ENCODE measurements at places on chromosomes 3 and 15.

- DNase-seq = no peak
Measured at GRCh38 chr15:51768018-51768417, 16.6 kb downstream of the TMOD2 start.

GRCh38 chr3:157865352-157866000, 240.7 kb downstream of the SHOX2 start:
- DNase-seq = no peak

- peak; percentile 21 for DNase-seq
Measured at GRCh38 chr3:46926871-46927717, 49.5 kb downstream of the CCDC12 start.

- DNase-seq = no peak
Measured at GRCh38 chr15:42133886-42134502, 22.4 kb downstream of the PLA2G4F start.

GRCh38 chr3:175404621-175405020, 545.5 kb downstream of the NAALADL2 start:
- DNase-seq = no peak

GRCh38 chr15:26382444-26383072, 390.3 kb downstream of the GABRB3 start:
- DNase-seq = no peak

- DNase-seq = no peak
Measured at GRCh38 chr15:50440932-50441331, 16.7 kb downstream of the USP8 start.

GRCh38 chr3:13319564-13320220, 100.4 kb downstream of the NUP210 start:
- DNase-seq = no peak

- no peak for DNase-seq
Measured at GRCh38 chr3:127783642-127784160, 38.6 kb downstream of the MGLL start.

GRCh38 chr15:78266229-78266628, 1.9 kb downstream of the DNAJA4 start:
- no peak for DNase-seq

DNA sequence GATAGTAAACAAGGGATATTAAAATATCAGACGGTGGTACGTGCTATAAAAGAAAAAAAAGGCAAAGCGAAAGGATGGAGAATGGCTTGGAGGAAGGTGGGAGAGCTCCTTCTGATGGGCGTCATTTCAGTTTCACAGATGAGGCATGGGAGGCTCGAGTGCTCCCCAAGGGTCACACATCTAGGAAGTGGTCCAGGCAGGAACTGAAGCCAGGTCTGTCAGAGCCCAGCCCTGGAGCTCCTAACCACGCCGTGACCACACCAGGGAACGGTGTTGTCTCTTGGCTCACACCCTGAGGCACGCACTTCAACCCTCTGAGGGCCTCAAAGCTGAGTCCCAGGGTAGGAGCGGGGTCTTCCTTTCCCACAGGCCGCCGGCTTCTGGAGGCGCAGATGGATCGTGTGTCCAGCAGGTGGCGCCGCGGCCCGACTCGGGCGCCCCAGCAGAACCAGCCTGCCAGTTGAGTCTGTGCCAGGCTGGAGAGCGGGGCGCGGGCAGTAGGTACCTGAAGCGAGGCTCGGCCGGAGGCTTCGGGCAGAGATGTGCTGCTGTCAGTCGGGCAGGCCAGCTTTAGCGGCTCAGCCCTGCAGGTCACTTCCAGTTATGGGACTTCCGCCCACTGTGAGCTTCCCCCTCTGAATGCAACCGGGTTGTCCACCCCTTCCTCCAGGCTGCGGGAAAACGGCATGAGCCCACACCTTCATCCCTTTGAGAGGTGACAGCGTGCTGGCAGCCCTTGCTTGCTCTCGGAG, 68.1 kb downstream of the SLC6A1 start:
- DNase-seq = peak; percentile 51

DNA sequence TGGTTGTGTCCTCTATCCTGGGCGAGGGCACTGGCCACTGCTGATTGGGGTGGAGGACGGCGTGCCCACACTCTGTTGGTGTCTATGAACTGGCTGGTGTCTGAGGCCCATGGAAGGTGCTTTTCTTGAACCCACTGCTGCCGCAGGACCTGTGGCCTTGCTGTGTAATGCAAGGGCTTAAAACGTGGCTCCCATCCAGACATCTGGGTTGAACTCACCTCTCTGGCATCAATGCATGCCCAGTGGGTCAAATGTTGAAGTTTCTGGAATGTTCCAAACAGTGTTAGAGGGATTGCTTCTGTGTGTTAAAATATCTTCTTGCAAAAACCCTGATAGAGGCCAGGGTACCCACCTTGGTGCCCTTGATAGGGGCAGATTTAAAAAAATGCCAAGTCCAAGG, 42.6 kb downstream of the FAM3D start:
- DNase-seq = no peak

DNA sequence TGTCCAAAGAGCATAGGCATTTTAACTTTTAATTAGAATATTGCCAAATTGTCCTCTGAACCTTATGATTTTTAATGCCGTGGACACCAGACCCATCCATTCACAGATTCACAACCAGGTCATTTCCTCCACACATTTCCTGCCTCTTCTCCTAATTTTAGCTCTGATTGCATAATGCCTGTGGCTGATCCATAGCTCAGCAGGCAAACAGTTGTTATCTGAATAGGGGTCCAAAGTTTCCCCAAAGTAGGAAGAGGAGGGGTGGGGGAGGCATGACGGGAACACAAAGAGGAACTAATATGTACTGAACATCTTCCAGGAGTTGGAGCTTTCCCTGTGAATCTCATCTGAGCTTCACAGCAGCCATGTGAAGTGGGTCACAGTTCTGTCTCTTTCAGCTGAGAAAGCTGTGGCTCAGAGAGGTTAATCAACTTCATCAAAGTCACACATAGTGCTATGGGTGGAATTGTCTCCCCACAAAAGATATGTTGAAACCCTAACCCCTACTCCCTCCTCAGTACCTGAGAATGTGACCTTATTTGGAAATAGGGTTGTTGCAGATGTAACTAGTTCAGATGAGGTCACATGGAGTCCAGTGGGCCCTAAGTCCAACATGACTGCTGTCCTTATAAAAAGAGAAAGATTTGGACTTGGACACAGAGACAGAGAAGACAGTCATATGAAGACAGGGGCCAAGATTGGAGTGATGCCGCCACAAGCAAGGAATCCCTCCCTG, 106.7 kb upstream of the AGBL1 start:
- DNase-seq = no peak

DNA sequence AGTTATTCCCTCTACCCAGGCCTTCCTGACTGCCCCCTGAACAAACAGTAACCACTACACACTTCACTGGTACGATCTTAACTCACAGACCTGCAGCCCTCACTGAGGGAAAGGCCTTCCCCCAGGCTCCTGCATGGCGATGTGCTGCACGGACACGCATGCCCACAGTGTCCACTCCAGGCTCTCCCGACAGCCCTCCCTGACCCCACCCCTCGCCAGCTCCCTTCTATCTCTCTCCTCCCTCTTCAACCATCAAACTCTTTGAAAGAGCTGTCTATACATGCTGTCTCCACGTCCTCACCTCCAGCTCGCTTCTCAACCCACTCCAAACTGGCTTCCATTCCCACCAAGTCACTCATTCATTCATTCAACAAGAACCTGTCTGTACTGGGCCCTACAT, 3.9 kb downstream of the SCN5A start:
- DNase-seq = no peak

GRCh38 chr3:119148493-119149180, 2.7 kb downstream of the TEX55 start:
- DNase-seq = no peak

DNA sequence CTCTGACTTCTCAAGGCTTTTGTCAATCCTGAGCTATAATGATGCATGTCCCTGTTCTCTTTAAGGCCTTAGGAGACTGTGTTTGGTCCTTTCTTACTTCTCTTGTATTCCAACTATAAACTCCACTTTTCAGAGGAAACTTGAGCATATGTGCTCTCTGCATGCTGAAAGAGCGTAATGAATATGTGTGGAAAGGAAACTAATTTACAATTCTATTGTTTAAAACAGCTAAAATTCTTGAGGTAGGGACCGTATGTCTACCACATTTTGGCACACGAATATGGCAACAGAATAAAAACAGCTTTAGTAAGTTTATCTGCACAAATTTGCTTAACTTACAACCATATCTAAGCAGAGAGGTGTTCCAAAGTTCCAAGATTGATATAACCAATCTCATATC, 242.0 kb upstream of the DCBLD2 start:
- no peak for DNase-seq

- no peak for DNase-seq
Measured at GRCh38 chr3:154188846-154189245, 67.7 kb downstream of the ARHGEF26 start.

DNA sequence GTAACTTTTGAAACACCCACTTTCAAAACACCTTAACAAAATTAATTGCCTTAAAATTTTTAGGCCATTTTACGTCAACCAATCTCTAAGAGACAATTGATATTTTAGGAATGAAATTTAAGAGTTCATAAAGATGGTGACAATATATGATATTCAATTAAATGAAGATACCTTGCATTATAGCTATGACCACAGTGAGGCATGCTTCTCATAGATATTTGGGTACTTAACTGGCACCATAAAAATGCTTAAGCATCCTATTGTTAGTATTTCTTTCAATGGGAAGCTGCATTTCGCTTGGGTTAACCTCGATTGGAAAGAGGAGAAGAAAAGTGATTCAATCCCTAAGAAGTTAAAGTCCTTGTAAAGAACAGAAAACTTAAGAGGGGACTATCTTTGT, 209.0 kb downstream of the GAP43 start:
- no peak for DNase-seq

- peak; percentile 57 for DNase-seq
Measured at GRCh38 chr3:134029734-134030378, at the start of gene SLCO2A1. Gene SLCO2A1 (minus strand): TSS chr3:134029925. CDS start chr3:134029802, 123 bp downstream.

GRCh38 chr3:127679534-127680145, 6.9 kb downstream of the ABTB1 start:
- peak; percentile 21 for DNase-seq

GRCh38 chr3:64145438-64145837, 79.8 kb downstream of the PRICKLE2 start:
- DNase-seq = no peak

GRCh38 chr3:73637042-73637441, 12.3 kb upstream of the PDZRN3 start:
- DNase-seq = no peak

DNA sequence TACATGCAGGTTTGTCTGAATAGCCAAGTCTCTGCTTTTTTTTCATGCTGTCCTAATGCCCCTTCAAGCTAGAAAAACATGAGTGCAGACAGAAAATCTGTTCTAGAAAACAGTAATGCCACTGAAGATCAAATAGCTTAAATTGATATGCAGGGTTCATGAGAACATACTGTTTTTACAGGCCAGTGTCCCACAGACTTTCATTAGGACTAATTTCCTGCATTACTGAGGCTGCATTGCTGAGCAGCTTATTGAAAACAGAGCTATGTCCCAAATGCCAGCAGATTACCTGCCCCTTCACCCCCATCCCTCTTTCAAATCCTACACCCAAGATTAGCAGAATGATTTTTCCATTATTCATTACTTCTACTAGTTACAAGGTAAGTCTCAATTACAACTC, 665 bp downstream of the TM4SF18 start:
- no peak for DNase-seq

GRCh38 chr3:13341229-13341905, 78.8 kb downstream of the NUP210 start:
- DNase-seq = no peak

- peak; percentile 60 for DNase-seq
Measured at GRCh38 chr15:43911235-43911781, 84.5 kb downstream of the WDR76 start.

- no peak for DNase-seq
Measured at GRCh38 chr15:75230551-75231371, 27.4 kb upstream of the GOLGA6C start.

GRCh38 chr3:159059395-159059794, 257.5 kb downstream of the MFSD1 start:
- DNase-seq = no peak

DNA sequence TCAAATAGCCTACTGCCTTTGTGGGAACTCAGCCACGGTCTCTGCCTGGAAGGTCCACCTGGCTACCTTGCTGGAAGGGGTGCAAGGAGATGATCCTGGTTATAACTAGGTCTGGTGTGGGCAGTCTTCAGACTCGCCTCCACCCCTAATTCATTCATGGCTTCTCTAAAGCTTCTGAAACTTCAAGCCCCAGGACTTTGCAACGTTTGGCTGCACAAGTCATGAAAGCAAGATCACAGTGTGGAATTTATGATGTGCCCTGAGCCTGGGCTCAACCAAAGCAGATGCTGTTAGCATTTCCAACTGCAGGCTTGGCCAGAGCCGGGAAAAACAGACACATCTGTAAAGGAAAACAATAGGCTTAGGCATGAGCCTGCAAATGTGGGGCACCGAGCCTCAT, 200.4 kb upstream of the WNT5A start:
- DNase-seq = no peak

DNA sequence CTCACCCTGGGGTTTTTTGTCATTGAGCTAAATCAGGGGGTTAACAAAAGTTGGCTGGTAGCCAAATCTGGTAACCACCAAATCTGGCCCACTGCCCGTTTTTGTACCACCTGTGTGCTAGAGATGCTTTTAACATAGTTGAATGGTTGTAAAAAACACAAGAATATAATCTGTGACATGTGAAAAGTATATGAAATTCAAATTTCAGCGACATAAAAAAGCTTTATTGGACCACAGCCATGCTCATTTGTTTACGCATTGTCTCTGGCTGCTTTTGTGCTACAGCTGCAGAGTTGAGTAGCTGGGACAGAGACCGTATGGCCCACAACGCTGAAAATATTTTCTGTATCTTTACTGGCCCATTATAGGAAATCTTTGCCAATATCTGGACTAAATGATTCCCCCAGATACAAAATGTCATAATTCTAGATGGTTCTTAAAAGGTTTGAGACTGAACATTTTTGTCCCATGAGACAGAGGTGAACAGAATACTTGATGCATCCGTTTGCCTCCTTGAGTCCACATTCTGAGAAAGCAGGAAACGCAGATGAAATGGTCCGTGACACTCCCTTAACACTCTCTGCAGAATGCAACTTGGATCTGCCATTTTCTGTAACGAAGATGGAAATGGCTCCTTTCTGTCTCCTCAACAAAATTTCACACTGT, 120.9 kb upstream of the PDZRN3 start:
- DNase-seq = no peak

DNA sequence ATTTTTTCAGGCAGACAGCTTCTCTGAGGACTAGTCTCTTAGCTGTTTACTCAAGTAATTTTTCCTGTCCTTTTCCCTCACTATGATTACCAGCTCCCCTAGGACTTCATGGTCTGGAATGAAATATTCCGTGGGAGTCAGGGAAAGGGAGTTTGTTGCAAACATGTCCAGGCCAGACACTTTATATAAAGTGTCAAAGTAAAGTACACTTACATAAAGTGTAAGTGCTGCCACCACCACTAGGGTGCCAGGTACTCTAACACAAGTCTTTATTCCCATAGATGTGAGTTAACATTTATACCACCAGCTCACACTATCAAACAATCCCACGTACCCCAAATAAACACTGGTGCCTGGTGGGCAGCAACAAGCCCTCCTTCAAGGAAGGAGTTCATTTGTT, 179.8 kb downstream of the SNRPN start:
- no peak for DNase-seq

GRCh38 chr3:63207066-63207590, 71.0 kb upstream of the SYNPR start:
- DNase-seq = no peak
